ENCODE measurements at places on chromosomes 4 and X. TPM values are rescaled to one million over a fixed set of nuclear protein-coding genes. Genes with fewer than 3 reads are reported as not detected.

EGF gene
- polyA plus RNA-seq: 11.9 TPM

EDA2R gene
- 2.8 TPM for polyA plus RNA-seq

ANAPC10 gene
- 17.1 TPM for polyA plus RNA-seq

BEX1 gene
- polyA plus RNA-seq: 1.8 TPM

RAB40AL gene
- polyA plus RNA-seq: not detected

XPNPEP2 gene
- polyA plus RNA-seq: 4.1 TPM

GAGE10 gene
- not detected for polyA plus RNA-seq

ADGRL3 gene
- polyA plus RNA-seq: 21.6 TPM

GPR82 gene
- 0.05 TPM for polyA plus RNA-seq

MAGEC1 gene
- polyA plus RNA-seq: not detected

FHDC1 gene
- 6.3 TPM for polyA plus RNA-seq

DGKQ gene
- polyA plus RNA-seq: 4.7 TPM

DCAF12L1 gene
- 1.8 TPM for polyA plus RNA-seq

All from muscle of back (tissue), 13 donors.